ENCODE measurements at places on chromosomes 11 and 22.

- no peak for DNase-seq
Measured at GRCh38 chr11:32386770-32387377, 48.5 kb downstream of the WT1 start.

DNA sequence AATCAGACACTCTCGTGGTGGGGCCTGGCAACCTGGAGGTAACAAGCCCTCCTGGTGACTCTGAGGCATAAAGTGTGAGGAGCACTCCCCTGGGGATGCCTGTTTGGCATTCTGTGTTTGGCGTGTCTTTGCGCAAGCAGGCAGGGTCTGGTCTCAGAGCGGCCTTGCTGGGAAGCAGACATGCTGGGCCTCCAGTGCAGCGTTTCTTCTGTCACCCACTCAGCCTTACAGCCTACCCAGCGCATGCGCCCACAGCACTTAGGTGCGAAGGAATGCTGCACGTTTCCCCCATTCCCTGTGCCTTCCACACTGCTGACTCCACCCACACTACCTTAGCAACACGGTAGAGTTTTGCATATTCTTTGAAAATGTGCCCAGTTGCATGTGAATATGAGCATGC is 7.4 kb upstream of the CXCR5 start:
- DNase-seq = no peak

GRCh38 chr11:119181677-119182412 is 3.4 kb upstream of the NHERF4 start:
- DNase-seq = no peak

GRCh38 chr22:33656808-33657628 is 263.3 kb downstream of the LARGE1 start:
- DNase-seq = no peak

GRCh38 chr11:16863389-16863788 is 124.9 kb downstream of the C11orf58 start:
- no peak for DNase-seq
